ENCODE measurements at places on chromosomes 2 and 18.

DNA sequence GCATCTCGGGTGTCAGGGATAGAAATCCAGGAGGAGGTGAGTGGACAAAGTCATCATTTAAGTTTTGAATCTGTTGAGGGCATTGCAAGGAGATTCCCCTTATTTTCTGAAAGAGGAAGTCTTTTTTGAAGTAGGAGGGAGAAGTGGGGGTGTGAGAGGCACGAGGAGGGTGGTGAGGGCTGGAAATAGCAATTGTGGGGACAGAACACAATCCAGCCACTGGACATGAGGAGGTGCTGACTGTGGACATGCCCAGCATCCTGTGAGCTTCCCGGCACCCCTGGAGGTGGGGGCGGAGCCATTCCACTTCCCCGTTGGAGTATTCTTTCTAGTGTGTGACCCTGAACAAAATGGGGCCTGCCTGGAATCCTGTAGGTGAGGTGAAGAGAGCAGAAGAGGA, 310.7 kb upstream of the EPAS1 start:
- DNase-seq, result no peak

- DNase-seq, result no peak
Measured at GRCh38 chr2:236026841-236027240, 141.3 kb downstream of the GBX2 start.

DNA sequence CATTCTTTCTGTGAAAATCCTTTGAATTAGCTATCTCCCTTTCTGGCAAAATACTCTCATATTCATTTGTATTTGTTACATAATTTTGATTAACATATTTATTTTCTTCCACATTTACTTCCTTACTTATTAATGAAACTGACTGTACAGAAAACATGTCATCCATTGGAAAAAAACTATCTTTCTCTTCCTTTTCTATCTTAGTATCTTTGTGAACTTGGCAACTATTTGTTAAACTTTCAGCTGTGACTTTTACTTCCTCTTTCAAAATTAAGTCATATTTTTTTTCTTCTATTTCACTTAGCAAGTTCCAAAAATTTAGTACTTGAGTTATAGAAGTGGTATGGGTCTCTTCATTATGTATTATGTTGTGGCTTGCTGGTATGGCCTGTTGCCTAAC, 2.6 kb downstream of the RAD51AP2 start:
- DNase-seq, result no peak

GRCh38 chr2:37652199-37652640, 19.2 kb downstream of the CDC42EP3 start:
- no peak for DNase-seq

DNA sequence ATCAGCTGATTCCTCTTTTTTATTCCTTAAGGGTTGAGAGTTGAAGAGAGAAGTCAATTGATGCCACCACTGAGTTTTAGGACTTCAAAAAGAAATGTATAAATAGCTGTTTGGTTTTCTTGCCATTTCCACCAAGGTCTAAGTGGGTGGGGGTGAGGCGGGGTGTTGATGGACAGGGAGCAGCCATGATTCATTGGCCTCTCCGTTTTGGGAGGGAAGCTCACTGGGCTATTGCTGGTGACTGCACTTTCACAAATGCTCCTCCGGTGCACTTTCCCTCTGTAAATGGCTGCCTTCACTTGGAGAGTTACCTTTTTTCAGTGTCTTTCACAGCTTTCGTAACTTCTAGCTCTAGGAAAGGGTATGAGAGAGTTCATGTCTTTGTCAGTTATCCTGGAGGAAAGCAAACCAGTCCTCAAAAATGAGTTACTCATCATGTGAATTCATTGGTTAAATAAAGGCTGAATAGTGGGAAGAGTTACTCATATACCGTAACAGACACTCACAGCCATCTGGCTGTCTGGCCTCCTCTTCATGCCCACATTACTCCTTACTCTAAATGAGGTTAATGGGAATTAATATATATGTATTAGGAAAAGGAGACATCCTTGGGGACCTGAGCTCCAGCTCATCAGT, 17.4 kb upstream of the CTAGE1 start:
- DNase-seq, result no peak

DNA sequence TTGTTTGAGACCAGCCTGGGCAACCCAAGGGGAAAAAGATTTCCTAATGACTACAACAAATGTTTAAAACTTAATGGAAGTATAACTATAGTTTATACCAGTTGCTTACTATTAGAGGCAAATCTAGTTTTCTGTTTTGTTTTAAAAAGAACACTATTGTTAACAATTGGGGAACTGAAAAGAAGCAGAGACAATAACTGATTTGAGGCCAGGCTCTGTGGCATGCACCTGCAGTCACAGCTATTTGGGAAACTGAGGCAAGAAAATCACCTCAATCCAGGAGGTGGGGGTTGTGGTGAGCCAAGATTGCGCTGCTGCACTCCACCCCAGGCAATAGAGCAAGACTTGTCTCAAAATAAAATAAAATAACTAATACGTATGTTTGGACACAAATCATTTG, 28.2 kb upstream of the USP34 start:
- DNase-seq, result no peak

- DNase-seq, result no peak
Measured at GRCh38 chr2:235856151-235856854, 311.9 kb downstream of the GBX2 start.

GRCh38 chr18:56579451-56579850, 58.9 kb downstream of the TXNL1 start:
- no peak for DNase-seq
